ENCODE measurements at places on chromosomes 7 and 10.

DNA sequence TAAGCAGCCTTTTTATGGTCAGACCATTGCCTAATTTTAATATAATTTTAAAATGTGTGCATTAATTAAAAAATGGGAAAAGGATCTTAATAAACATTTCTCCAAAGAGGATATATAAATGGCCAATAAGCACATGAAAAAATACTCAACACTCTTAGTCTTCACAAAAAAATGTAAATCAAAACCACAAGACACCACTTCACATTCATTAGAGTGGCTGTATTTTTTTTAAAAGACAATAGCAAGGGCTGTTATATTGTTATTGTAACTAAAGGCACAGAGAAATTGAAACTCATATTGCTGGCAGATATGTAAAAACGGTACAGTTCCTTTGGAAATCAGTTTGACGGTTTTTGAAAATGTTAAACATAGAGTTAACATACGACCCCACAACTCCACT, 3.2 kb upstream of the CROT start:
- DNase-seq, result no peak

DNA sequence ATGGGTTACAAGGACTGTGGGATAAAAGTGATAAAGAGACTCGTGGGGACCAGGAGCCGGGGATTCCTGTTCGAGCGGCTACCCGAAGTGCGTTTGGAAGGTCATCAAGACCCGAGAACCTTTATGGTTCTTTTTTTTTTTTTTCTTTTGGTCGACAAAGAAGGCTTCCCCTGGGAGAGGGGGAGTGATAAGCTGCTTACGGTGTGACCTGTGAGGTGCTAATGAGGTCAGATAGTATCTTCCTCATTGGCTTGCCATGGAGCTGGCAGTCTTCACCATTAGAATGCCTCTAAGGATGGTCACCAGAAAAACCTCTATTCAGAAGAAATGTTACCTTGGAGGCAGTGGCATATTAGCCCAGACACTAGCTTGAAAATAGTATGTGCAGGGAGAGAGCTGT, 92.3 kb upstream of the STEAP4 start:
- no peak for DNase-seq

- no peak for DNase-seq
These were observed 914.4 kb downstream of the PCDH15 start for GRCh38 chr10:53886325-53887300.

GRCh38 chr10:89867964-89868363, 166.6 kb downstream of the KIF20B start:
- no peak for DNase-seq

GRCh38 chr10:25627606-25628005, 306.4 kb upstream of the MYO3A start:
- DNase-seq, result no peak

- DNase-seq, result no peak
These were observed 274.0 kb downstream of the ELFN1 start for GRCh38 chr7:1943933-1944618.

DNA sequence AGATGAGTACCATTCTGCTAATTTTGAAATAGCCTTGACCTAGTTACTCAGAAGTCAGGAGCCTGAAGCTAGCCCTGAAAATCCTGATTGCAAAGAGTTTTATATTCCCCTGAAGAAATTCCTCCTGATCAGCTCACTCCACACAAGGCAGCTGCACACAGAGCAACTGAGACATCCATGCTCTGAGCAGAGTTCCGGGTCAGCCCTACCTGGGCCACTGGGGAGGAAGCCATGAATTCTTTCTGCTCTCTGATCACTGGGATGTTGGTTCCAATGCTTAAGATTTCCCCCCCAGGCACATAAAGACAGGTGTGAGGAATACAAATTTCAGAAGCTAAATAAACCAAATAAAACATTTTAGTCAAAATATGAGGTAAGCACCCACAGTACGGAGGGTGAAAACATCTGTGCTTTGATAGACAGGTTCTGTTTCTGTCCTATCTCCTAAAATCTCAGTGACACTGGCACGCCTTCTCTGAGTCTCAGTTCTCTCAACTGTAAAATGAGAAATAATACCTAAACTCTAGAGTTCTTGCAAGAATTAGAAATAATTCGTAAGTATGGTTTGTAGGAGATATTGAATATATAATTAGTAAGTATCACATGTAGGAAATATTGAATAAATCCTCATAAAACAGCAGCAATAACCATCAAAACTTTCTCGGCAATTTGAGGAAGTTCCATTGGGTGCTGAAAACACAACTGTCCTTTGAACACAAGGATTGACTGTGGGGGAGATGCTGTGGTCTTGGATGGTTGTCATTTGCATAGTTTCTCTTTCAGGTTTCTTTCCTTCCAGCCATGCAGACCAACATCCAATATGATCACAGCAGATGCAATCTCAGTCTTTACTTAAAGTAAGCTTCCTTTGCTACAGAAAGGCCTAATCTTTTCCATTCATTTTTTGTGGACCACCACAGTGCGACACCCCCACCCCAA, 133.0 kb upstream of the TNS3 start:
- no peak for DNase-seq

- no peak for DNase-seq
These were observed 104.9 kb downstream of the CDK14 start for GRCh38 chr7:90701021-90701420.

GRCh38 chr10:4440260-4440659, 385.7 kb upstream of the AKR1E2 start:
- no peak for DNase-seq

DNA sequence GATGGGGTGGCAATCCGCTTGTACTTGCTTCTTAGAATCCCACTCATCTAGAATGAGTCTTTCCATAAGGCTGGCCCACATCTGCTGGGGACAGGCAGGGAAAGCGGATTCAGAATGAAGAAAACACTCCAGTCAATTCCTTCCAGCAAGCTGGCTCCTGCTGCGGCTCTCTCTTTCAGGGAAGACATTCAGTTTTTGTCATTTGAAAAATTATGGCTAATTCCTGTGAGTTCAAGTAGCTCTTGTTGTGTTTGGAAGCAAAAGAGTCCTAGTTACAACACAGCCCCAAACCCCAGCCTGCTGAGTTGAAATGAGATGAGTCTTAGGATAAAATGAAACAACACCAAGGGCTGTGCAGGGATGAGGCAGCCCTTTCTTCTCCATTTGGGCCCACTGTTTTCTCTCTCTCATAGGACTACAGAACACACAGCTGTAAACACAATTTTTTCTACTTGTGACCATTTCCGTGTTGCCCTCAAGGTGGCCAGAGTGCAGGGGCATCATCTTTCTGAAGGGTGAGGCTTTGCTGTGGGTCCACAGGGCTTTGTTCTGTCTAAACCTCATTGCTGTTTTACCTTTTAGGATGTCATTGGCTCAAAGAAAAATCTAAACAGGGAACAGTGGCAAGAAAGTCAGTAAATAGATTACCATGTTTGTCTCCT, 90.8 kb upstream of the EEPD1 start:
- no peak for DNase-seq

GRCh38 chr7:45581271-45581780, 7.2 kb downstream of the ADCY1 start:
- no peak for DNase-seq

GRCh38 chr7:146510088-146510680, 393.6 kb downstream of the CNTNAP2 start:
- DNase-seq, result no peak

GRCh38 chr10:43775384-43775783, 126.7 kb upstream of the ZNF32 start:
- no peak for DNase-seq

DNA sequence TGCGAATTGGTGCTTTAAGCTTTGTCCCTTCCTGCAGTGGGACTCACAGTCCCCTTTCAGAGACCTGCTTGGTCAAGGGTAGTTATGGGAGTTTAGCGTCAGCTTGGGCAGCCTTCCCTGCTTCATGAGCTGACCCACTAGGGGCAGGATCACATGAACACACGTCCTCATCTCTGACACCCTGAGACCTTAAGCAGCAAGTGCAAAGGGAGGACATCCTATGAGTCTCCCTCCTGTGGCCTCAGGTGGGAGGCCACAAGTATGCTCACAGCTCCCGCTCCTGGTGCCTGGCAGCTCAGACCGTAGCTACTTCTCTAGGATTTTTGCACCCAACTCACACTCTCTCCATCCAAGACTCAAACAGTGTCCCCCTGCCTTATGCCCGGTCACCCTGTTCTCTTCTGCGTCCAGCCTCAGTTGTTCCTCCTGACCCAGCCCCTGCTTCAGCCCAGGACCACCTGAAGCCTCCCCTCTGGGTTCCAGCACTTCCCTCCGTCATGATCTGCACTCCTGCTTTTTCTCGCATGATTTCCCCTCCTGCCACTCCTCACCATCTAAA, 136.6 kb upstream of the FAM20C start:
- DNase-seq, result no peak

- no peak for DNase-seq
These were observed 300.4 kb upstream of the NFE2L3 start for GRCh38 chr7:25851332-25852210.

- DNase-seq, result no peak
These were observed 12.6 kb downstream of the LEP start for GRCh38 chr7:128253701-128254100.

DNA sequence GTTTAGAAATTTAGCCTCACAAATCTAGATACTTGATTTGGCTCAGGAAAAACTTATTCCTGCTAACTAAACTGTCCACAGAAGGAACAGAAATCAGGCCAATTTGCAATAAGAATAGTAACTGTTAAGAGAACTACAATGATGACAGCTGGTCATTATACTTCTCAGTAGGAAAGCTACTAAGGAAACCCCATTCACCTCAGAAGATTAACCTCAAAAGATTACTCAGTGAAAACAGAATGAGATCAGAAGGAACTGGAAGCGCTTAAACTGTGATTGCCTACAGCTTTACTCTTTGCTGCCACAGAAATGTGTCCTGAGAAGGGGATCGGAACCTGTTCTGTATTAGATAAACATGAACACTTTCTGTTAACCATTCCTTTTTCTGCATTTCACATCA, 24.3 kb upstream of the DNAJB12 start:
- DNase-seq, result no peak

DNA sequence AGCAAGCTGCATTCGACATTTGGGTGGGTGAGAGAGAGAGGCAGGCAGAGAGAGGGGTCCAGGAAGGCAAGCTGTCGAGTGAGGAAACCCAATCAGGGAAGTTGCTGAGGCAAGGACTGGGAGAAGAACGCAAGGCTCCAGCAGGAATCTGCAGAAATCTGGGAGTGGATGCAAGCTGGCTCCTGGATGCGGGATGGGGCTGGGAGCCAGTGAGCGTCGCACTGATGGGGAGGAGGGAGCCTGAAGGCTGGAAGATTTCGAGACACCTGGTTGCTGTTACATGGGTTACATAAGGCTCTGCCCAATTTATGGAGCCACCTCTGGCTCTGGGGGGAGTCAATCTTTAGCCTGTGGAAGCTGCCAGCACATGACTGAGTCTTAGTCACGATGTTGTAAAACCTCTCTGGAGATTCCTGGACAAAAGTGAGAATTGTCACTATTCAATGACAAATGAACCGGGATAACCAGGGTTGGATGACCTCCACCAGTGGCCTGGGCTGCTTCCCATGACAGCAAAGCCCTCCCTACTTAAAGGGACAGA, 51.1 kb upstream of the ADRB1 start:
- DNase-seq, result no peak

DNA sequence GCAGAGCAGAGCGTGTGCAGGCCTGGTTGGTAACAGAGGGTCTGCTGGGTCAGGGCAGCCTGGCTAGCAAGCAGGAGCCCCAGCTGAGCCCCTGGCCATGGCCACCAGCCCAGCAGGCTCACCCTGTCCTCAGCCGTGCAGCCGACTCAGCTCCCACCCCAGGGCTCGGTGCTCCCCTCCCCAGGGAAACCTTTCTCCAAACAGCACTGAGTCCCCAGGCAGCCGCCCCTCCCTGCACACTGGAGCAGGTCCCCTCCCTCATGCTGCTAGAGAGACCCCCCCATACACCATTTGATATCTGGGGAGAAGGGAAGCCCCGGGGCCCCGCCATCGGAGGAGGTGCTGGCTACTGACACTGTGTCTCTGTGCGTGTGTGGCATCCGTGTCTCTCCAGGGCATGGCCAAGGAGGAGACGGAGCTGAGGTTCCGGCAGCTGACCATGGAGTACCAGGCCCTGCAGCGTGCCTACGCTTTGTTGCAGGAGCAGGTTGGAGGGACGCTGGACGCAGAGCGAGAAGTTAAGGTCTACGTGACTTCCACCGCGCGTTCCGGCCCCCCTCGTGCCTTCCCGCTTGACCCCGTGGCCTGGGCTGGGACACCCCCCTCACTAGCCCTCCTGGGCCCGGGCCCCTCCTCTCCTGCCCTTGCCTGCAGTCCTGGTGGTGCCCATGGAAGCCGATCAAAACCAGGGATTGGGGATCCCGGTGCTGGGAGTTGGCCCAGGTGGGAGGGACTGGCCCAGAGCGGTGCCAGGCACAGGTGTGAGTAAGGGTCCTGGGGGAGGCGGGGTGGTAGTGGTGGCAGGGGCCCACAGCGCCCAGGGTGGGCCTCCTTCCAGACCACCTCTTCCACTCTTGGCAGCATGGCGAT, 45.0 kb upstream of the DPYSL4 start:
- no peak for DNase-seq

DNA sequence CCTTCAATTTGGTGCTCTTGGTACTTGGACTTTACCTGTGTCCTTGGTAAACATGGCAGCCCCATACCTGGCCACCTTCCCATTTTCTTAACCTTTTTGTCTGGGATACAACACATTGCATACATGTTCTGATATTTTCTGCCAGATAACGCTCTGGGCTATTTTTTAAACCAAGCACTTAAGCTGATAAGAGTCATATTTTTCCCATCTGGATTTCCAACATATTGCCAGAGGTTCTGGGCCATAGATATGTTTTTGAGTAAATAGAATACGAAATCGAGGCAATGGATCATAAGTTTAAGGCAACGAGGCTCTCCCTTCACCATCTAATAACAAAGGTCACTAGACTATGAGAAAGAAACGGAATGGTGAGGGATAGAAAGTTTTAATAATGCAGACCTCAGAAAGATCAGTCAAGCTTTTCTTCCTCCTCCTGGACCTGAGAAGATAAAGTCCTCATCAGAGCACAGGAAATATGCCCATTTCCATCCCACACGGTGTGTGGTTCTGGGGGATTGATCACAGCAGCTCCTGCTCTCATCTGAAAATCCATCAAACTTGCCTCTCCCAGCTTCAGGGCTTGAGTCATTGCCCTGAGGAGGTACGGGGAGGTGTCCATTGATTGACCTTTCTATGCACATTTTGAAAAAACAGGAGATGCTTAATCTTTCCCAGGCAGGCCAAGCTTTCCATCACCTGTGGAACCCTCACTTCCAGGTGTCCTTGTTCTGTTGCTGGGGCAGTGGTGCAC, 257.2 kb downstream of the GFRA1 start:
- no peak for DNase-seq

DNA sequence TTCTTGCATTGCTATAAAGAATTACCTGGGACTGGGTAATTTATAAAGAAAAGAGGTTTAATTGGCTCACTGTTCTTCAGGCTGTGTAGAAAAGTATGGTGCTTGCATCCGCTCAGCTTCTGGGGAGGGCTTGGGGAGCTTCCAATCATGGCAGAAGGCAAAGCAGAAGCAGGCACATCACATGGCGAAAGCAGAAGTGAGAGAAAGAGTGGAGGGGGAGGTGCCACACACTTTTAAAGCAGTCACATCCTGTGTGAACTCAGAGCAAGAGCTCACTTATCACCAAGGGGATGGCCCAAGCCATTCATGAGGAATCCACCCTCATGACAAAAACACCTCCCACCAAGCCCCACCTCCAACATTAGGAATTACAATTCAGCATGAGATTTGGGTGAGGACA, 303.5 kb downstream of the OTUD1 start:
- DNase-seq, result no peak

GRCh38 chr10:103598654-103599115, 105.2 kb downstream of the NEURL1 start:
- DNase-seq, result no peak

- no peak for DNase-seq
These were observed 257.2 kb downstream of the CTNNA3 start for GRCh38 chr10:67438605-67439304.

- DNase-seq, result no peak
These were observed 23.8 kb downstream of the SEMA3C start for GRCh38 chr7:80895056-80895455.

All from esophagus squamous epithelium (tissue), 5 donors.